ENCODE measurements at places on chromosomes 16 and 17. TPM values are rescaled to one million over a fixed set of nuclear protein-coding genes. Genes with fewer than 3 reads are reported as not detected.

DNA sequence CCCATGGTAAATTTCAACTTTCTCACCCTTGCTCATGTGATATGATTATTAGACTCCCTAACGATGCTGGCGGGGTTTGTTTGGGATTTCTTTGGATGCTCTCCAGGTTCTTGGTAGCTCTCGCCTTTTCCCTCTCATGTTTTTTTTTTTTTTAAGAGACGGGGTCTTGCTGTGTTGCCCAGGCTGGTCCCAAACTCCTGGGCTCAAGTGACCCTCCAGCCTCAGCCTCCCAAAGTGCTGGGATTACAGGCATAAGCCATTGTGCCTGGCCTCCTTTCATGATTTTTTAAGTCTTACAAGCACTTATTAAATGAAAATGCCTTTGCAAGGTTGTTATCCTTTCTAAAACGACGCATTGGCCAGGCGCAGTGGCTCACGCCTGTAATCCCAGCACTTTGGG, 24.1 kb downstream of the KIAA0513 start:
- no peak for DNase-seq

- DNase-seq = no peak
Observed at GRCh38 chr16:86662195-86662594, 83.8 kb downstream of the FOXL1 start.

DNA sequence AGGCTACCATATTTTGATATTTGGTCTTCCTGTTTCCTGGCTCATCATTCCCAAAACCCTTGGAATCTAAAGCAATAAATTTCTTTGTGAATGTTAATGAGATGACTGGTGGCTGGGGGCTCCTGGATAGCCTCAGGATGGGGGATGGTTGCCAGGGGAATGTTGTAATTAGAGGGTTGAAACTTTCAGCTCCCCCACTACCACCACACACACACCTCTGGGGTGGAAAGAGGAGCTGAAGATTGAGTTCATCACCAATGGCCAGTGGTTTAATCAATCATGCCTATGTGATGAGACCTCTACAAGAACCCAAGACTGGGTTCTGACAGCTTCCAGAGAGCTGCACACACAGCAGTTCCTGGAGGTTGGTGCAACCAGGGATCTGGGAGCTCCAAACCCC, 59.1 kb downstream of the HS3ST3A1 start:
- no peak for DNase-seq

- no peak for DNase-seq
Observed at GRCh38 chr17:81406117-81406953, 11.1 kb downstream of the BAHCC1 start.

DNA sequence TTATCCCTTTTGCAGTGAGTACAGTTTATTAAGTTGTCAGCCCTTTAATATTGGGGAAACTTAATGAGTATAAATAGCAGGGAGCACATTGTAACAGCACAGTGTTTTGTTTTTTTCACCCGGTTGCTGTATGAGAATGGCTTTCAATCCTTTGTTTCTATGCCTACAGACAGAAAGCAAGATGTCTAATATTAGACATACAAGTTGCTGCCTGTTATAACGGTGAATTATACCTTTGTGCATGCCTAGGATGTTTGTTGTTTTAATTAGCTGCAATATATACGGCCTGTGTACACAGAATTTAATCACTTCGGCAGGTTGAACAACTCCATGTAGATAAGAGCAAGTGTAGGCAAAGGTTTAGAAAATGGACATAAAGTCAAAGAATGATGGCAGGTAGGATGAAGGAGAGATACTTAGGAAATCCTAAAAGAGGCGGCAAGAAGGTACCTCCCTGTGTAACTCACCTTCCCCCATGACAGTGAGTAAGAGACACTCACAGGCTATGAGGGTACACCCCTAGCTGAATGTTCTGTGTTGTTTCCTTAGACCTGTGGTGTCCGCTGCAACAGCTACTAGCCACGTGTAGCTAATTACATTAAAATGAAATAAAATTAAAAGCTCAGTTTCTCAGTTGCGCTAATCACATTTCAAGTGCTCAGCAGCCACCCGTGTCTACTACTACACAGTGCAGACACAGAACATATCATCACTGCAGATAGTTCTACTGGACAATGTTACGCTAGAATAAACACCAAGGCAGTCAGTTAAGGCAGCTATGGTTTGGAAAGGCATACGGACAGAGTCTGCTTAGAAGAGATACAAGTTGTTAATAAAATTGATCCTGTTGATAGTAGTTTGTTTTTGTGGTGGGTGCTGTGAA, 10.9 kb downstream of the SLC7A6OS start:
- DNase-seq = no peak

- DNase-seq = peak; percentile 36
Observed at GRCh38 chr17:61416540-61417363, 17.1 kb downstream of the TBX2 start.

DNA sequence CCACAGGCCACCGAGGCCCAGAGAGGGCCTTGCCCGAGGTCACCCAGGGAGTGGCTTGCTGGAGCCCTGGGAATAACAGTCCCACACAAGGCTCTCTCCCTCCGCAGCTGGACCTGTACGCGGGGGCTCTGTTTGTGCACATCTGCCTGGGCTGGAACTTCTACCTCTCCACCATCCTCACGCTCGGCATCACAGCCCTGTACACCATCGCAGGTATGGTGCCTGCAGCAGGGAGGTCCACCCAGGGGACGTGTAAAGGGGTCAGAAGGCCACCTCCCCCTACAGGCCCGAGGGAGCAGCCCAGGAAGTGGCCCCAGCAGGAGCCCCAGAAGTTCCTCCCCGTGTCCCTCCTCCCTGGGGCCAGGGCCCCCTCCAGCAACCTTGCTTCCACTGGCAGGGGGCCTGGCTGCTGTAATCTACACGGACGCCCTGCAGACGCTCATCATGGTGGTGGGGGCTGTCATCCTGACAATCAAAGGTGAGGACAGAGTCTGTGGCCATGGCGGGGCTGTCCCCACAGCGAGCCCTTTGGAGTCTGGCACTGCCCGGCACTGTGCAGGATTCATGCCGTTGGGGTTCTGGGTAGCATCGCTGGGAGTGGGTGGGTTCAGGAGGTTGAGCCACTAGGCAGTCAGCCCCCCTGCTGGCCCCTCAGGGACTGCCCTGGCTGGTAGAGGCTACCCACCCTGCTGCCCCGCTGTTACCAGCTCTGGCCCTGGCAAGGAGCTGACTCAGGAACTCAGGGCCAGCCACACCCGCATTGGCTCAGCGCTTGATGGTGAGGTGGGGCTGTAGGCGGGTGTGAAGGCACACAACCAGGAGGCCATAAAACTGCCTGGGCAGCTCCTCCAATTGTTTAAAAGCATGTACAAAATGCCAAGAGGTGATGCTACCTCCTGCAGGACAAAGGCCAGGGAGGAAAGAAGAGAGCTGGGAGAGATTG, 17.3 kb downstream of the SLC5A10 start:
- DNase-seq = no peak

GRCh38 chr17:37772982-37773381, 28.1 kb upstream of the HNF1B start:
- no peak for DNase-seq

- DNase-seq = no peak
Observed at GRCh38 chr16:83717308-83717707, 90.5 kb upstream of the HSBP1 start.

GOSR1 gene
- 64.5 TPM for total RNA-seq

DNA sequence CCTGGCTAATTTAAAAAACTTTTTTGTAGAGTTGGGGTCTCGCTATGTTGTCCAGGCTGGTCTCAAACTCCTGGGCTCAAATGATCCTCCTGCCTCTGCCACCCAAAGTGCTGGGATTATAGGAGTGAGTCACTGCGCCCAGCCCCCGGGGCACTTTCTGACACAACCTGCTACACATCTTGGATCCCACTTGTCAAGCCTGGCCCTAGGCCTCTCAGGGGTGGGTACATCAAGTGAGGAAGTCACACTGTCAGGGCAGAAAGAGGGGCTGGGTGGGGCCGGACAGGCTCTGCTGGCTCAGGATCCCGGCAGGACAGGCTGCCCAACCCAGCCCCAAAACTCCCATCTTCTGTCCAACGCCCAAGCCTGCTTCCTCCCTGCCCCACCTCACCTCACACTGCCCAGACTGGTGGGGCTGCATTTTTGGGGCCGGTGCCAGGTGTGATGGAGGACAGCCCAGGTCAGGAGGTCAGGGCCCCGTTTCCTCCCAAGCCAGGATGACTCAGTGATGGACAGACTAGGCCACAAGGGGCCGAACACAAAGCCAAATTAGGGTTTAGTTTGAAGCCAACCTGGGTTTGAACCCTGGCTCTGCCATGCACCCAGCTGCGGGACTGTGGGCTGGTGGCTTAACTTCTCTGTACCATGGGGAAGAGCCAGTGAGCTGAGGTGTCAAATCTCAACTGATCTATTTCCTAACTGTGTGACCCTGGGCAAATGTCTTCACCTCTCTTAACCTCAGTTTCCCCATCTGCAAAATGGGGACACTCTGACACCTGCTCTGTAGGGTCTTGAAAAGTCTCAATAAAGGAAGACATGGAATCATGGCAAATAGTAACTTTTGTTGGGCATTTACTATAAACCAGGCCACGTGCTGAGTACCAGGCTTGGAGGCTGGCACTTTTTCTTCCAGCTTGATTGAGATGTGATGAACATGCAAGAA, 8.9 kb upstream of the PPL start:
- no peak for DNase-seq

DNA sequence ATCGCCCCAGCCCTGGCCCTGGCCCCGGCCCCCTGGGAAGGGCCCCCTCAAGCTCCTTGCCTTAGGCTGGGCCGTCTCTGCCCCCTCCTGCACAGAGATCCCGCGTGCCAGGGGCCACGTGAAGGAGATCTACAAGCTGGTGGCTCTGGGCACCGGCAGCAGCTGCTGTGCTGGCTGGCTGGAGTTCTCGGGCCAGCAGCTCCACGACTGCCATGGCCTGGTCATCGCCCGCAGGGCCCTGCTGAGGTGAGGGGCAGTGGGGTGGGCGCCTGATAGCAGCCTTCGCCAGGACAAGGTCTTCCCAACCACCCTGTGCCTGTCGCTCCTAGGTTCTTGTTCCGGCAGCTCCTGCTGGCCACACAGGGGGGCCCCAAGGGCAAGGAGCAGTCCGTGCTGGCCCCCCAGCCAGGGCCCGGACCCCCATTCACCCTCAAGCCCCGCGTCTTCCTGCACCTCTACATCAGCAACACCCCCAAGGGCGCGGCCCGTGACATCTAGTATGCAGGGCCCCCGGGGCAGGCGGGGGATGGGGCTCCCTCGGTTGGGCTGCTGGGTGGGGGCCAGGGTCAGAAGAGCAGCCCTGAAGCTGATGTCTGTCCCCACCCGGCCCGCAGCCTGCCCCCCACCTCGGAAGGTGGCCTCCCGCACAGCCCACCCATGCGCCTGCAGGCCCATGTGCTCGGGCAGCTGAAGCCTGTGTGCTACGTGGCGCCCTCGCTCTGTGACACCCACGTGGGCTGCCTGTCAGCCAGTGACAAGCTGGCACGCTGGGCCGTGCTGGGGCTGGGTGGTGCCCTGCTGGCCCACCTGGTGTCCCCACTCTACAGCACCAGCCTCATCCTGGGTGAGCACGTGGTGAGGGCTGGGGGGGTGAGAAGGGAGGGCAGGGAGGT, 4.5 kb downstream of the ADAD2 start:
- DNase-seq = no peak

DNA sequence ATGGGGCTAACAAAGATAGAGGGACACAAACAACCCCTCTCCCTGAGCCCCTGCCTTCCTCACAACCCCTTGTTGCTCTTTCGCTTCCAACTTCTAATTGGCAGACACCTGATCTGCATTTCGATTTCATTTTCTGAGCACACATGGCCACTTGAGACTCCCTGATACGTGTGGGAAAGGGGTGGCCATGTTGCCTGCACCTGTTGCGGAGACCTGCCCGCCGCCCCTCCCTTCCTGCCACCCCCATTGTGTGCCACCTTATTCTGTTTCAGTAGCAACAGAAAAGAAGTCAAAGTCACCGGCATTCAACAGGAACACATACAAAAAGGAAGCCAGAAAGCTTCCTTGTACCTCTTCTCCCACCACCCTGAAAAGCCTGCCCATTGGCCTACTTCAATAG, 254.7 kb upstream of the SOX9 start:
- no peak for DNase-seq

- no peak for DNase-seq
Observed at GRCh38 chr17:1462164-1463112, 6.4 kb upstream of the CRK start.

DNA sequence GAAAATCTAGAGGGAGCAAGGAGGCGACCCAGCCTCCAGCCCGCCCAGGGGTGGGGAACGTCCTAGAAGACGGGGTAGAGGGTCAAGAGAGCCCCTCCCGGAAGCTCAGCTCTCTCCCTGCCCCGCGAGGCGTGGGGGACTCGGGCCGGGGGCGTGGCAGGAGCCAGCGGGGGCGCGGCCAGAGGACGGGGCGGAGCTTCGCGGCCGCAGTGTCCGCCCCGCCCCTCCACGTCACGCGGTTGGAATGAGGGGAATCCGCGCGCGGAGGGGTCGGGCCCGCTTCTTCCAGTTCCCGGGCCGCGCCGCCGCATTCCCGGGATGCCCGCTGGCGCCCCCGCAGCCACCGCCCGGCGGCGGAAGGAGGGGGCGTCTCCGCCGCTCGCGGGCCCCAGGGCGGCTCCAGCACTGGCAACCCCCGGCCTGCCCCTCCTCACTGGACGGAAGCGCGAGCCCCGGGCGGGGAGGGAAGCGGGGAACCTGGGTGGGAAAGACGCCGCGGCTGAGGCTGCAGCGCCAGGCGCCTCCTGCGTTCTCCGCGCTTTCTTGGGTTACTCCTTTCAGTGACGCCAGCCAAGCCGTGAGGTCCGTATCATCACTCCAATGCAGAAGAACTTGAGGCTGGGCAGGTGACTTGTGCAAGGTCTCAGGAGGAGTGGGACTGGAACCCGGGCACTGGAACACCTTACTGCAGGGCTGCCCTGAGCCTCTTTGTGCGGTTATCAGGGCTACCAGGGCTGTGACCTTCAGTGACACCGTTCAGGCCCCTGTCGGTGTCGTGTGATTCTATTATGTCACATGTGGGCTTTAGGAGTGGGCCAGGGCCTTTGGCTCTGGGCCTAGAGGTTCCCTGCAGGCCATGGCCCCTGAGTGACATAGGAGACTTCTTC, 4.3 kb downstream of the MYO1C start:
- DNase-seq = peak; percentile 78

DNA sequence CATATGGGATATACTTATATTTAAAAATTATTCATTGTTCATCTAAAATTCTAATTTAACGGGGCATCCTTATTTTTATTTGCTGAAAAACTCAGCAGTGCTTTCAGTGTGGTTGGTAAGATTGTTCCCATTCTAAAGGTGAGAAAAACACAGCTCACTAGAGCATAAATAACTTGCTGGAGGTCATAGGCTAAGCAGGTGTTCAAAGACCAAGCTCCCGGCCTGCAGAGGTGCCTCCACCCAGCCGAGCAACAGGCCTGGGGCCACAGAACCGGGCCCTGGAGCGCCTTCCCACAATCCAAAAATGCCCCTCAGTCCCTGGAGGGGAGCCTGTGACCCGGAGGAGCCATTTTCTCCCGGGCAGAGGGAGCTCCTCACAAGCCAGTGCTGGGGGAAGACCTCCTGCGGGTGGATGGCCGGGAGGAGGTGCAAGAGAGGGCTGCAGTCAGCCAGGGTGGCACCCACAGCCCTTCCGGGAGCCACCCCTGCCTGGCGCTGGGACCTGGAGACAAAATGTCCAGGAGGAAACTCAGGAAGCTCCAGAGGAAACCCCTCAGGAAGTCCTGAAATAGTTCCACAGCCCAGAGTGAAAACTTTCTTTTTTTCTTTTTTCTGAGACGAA, 14.7 kb downstream of the ABR start:
- no peak for DNase-seq

- DNase-seq = no peak
Observed at GRCh38 chr16:57256601-57257395, 11.7 kb downstream of the ARL2BP start.

- no peak for DNase-seq
Observed at GRCh38 chr17:72782985-72783701, 309.3 kb downstream of the SLC39A11 start.

All from CD4-positive, alpha-beta memory T cell (primary cell).